ENCODE measurements at places on chromosomes 5 and 9.

GRCh38 chr9:97747201-97747965, 50.2 kb upstream of the XPA start:
- DNase-seq, result no peak

- DNase-seq, result no peak
Measured at GRCh38 chr5:154418344-154418820, 27.4 kb upstream of the SAP30L start.

GRCh38 chr9:103941104-103941503, 153.0 kb upstream of the SMC2 start:
- DNase-seq, result no peak

GRCh38 chr5:107578051-107578635, 92.6 kb downstream of the EFNA5 start:
- no peak for DNase-seq

DNA sequence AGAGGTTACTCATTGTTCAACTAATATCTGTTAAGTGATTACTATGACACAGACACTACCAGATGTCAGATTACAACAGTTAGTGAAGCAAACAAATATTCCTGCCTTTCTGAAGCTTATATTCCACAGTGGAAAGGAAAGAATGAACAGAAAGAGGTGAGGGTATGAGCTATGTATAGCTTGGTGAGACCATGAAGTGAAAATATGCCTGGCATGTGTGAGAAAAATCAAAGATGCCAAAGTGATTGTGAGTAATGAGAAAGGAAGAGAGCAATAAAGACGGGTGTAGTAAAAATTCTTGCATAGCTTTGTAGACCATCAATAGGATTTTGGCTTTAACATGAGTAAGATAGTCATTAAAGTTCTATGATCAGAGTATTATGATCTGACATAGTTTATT, 734.5 kb upstream of the NUDT12 start:
- DNase-seq, result no peak

- no peak for DNase-seq
Measured at GRCh38 chr5:166724284-166724683, 1567.2 kb upstream of the WWC1 start.

DNA sequence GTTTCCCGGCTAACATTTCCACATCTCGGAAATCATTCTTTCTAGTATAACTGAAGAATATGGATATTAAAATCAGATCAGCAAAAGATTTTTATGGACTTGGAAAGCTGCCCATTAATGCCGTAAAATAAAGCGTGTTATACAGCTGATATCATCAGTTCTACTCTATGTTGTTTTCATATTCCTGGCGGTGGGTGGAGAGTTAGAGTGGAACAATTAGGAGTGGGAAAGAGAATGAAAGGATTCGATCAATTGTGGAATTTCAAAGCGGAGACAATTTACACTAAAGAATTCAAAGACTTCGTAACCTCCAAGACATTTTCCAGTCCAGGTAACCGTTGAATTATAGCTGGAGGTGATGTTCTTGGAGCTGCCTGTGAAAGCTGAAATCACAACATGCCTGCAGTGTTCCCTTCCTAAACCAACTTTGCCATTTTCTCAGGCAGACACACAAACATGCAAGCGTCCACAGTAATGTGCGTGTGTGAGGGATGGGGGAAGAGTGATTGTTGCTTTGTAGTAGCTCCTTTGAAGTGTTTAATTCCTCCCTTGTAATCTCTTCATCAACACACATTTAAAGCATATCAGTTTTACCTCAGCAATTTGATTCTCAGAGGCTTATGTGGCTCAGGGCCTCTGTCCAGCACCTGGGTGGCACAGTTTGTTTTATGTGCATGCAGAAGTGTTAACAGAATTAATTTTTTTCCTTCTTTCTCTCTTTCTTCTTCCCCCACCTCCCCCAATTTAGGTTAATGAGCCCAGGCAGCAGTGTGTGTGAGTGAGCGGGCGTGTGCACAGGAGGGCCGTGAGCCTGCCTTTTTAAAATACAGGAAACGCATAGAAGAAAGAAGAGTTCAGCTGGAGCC, 544.1 kb downstream of the RAB3C start:
- DNase-seq, result no peak

GRCh38 chr9:90245661-90246060, 397.0 kb downstream of the DIRAS2 start:
- no peak for DNase-seq

DNA sequence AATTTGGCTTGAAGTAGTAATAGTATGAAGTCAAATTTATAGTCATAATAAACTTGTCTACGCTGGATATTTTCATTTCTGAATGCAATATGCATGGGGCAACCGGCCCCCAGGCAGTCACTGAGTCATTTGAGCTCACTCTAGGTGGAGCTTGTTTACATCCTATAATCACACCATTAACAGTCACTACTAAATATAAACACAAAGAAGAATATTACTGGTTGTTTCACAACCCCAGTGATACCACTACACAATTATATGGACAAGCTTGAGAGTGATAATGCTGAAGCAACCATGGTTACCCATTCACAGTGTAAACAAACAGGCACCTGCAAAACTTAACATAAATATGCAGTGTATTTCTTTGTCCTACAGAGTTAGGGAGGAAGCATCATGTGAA, 68.7 kb downstream of the MARCHF3 start:
- DNase-seq, result no peak

- DNase-seq, result peak; percentile 20
Measured at GRCh38 chr5:95817430-95817829, 5.1 kb downstream of the GLRX start.

DNA sequence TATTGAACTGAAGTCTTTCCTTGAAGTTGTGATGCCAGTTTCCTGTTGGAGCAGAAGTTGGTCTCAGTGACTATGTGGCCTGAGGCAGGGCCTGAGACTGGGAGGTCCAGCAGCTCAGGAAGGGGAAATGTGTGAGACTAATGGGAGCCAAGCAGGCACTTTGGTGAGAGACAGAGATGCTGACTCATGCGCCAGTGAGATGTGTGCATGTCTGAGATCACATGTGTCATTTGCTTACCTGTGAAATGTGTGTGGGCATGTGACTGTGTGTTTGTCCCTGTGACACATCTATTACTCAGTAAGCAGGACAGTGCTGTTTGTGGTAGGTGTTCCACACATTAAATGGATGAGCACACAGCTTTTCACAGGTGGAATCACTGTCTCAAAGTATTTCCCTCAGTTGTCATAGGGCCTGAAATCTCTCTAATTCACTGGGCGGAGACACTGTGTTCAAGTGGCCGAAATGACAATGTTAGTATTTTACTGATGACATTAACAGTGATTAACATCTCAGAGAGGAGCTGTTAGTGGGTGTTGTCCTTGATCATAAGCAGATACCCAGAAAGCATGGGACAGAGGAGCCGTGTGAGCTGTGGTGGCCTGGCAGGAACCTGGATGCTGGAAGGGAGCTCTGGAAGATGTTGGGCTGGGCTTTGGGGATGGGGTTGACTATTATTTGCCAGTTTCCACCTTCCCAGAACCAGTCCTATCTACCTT, 7.4 kb downstream of the NPR2 start:
- no peak for DNase-seq

- DNase-seq, result no peak
Measured at GRCh38 chr5:65248896-65249295, 232.8 kb downstream of the ADAMTS6 start.

DNA sequence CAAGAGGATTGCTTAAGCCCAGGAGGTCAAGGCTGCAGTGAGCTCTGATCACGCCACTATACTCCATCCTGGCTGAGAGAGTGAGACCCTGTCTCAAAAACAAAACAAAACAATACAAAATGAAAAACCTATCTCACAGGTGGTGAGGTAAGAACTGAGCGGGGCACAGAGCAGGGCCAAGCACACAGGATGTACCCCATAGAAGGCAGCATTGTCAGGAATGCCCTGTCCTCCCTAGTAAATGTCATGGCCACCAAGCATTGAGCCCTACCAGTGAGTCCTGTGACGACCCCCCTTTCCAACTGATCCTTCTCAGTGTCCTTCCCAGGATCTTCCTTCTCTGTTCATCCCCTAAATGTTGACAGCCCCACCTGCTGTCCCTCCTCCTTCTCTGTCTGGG, 44.6 kb upstream of the ALDH1B1 start:
- DNase-seq, result no peak

DNA sequence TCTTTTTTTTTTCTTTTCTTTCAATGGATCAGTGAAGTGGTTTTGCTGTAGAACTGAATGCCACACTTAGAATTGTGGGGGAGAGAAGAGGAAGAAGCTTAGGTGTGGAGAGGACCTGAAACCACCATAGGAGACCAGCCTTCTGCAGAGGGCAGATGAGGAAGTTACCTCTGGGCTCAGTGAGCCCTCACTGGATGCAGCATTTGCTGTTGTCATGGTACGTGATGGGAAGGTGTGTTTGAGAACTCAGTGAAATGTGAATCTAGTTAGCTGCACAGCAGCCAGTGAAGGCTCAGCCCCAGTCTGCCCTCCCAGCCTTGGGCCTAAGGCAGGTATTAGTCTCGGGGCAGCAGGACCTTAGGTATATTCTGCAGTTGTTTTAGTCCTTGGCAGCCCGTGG, 17.5 kb downstream of the CYFIP2 start:
- no peak for DNase-seq

DNA sequence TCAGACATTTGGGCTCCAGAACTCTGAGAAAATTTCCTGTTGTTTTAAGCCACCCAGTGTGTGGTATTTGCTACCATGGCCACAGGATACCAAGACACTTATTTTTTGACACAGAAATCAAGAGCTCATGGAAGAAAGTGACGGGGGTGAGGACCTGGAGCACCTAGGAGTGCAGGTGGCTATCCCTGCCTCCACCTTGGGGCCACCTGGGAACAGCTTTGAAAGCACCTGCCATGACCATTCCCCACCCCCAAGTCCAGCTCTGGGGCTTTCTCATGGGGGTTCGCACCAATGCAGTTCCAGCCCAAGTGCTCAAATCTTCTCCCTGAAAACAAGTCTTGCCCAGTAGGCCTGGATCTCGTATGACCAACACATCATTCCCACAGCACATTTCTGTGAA, 214.9 kb upstream of the IRX1 start:
- no peak for DNase-seq

GRCh38 chr5:158705901-158706300, 393.8 kb downstream of the EBF1 start:
- DNase-seq, result no peak

GRCh38 chr9:14321517-14322130, 7.7 kb upstream of the NFIB start:
- DNase-seq, result no peak

DNA sequence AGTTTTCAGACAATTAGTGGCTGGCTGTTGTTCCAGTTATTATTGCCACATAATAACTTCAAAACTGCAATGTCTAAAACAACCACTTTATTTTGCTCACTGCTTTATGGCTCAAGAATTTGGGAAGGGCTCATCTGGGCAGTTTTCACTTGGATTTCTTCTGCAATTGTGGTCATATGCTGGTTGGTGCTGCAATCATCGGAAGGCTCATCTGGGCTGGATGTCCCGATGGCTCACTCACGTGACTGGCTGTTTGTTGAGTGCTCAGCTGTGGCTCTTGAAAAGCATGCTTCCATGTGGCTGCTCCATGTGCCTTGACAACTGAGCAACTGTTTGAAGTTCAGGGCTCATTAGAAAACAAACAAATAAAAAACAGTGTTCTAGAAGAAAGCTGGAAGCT, 1032.5 kb downstream of the DTWD2 start:
- no peak for DNase-seq

- DNase-seq, result no peak
Measured at GRCh38 chr5:98499892-98500291, 273.6 kb upstream of the RGMB start.

- DNase-seq, result no peak
Measured at GRCh38 chr9:89814340-89815040, 209.7 kb downstream of the GADD45G start.

- peak; percentile 89 for DNase-seq
Measured at GRCh38 chr9:76458903-76459693, at the start of gene GCNT1. Gene GCNT1, plus strand, starts transcription at chr9:76459182. Its CDS starts 43,200 bp downstream, at chr9:76502382.

- DNase-seq, result no peak
Measured at GRCh38 chr5:32565145-32565544, 20.2 kb upstream of the SUB1 start.
